ENCODE measurements at places on chromosomes 4 and X.

DNA sequence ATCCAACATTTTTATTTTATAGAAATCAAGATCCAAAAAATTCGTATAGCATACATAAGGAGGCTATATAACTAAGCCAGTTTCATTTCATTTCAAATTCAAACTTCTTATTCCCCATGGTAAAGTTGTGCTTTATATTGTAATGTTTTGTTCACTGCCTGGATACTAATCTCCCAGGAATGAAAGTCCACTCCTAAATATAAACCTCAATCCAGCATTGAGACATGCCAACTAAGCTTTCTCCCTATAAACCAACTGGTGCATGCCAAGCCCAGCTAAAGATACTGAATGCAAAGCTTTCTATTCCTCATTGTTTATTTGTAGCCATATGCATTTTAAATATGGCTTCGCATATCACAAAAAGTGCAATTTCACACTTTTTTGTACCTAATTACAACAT is 63.8 kb upstream of the INPP4B start:
- no peak for DNase-seq

GRCh38 chr4:155543126-155543765 is 123.4 kb upstream of the GUCY1A1 start:
- no peak for DNase-seq

DNA sequence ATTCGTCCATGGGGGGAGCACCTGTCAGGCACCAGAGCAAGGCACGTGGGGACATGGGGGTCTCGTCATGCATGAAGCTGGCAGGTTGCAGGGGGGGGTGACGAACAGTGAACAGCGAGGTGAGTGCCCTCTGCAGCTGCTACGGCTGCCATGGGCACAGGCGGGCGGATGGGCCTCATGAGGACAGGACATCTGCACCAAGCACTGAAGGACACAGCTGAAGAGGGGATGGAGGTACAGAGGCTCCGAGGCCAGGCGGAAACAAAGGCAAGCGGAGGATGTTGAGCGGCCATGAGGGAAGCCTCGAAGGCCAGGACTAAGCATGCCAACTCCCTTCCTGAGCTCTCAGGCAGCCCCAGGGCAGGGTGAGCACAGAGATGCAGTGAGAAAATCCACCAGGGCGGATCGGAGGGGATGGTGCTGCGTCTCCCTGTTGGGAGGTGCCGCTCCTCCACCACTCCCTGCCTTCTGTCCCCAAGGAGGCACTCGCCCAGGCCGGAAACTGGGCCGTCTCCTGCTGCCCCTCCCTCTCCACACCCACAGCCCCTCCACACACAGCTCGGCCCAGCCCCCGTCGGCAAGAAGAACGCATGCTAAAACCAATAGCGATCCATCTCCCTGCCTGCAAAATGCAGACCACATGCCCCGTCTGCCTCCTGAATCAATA is 24.6 kb downstream of the ABLIM2 start:
- no peak for DNase-seq

DNA sequence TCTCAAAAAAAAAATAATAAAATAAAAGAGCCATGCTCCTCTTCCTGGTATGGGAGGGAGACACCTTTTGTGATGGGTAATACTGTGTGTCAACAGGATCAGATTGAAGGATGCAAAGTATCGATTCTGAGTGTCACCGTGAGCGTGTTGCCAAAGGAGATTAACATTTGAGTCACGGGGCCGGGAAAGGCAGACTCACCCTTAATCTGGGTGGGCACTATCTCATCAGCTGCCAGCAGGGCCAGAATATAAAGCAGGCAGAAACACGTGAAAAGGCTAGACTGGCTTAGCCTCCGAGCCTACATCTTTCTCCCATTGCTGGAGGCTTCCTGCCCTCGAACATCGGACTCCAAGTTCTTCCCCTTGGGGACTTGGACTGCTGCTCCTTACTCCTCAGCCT is 95.4 kb downstream of the SHOX start:
- no peak for DNase-seq

GRCh38 chr4:124121461-124121971 is 591.0 kb downstream of the ANKRD50 start:
- DNase-seq, result no peak

All from left renal pelvis (tissue), 4 donors.